ENCODE measurements at places on chromosomes 5 and 9.

GRCh38 chr9:87663556-87663955, 62.4 kb upstream of the CTSL start:
- DNase-seq: no peak

DNA sequence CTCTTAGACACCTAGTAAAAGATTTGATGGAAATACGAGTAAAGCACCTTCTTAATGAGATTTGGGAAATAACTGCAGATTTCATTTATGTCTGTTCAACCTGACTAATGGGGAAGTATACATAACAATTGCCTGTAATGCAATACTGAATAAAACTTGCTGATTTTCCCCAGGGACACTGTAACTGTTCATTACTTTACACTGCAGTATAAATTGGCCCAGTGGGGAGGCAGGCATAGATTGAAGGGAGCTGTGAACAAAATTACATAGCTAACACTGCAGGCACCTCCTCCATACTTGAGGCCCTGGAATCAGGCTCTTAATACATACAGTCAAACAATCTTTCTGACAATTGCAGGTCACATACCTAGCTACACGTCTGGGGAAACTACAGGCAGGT, 216.2 kb downstream of the PTPRD start:
- no peak for DNase-seq

- DNase-seq: no peak
These were observed 254.2 kb downstream of the SAXO1 start for GRCh38 chr9:18778846-18779245.

- DNase-seq: no peak
These were observed 153.0 kb upstream of the TUT7 start for GRCh38 chr9:86507212-86507630.

DNA sequence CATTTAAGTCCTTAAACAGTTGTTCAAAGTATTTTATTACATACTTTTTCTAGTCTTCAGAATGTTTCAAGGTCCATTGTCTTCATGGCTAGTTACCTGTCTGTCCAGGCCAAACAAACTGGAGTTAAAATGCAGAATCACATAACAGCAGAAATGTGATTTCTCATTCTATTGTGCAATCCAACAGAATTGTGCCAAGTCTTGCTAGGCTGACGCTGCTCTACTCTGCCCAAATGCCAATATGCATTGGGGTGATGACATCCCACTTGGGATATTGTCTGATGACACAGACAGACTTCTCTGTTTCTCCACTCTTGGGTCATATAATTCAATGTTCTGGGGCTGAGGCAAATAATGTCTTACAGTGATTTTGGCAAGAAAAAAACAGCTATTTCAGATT, 5.2 kb upstream of the SLC22A5 start:
- no peak for DNase-seq

DNA sequence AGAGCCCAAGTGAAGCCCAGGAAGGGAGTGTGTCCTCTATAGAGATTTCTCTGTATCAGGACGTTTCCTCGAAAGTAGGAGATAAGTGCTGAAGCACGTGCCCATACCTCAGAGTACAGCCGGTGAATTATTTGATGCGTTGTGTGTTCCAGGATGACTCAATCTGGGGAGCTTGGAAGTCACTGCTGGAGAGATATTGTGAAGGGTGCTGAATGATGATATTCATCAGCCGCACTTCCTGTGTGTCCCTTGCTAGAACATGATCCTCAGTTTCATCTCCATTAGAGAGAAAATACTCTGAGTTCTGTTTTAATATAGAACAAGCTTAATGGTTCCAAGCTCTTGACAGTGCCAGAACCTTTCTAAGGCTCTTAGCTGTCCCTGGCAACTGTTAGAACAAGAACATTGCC, 402.3 kb upstream of the ADAMTSL1 start:
- DNase-seq: no peak

- DNase-seq: no peak
These were observed 89.7 kb upstream of the IRX2 start for GRCh38 chr5:2841208-2841607.

GRCh38 chr5:148205044-148205806, 2.4 kb downstream of the SPINK6 start:
- no peak for DNase-seq

GRCh38 chr5:14025569-14026286, 81.2 kb upstream of the DNAH5 start:
- DNase-seq: no peak

DNA sequence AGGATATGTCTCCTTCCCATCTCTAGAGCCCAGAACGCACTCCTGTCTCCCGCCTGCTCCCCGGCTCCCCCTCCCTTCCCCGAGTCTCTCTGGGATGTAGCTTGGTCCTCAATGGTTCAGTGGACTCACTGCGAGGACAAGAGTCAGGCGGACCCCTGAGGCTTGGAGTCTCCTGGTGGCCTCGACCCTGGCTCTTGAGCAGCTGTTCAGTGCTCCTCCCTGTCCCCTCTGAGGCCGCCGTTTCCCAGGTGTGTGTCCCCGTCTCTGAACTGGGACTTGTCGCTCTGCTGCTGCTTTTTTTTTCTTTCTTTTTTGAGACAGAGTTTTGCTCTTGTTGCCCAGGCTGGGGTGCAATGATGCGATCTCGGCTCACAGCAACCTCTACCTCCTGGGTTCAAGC, 44.8 kb upstream of the IER5L start:
- DNase-seq: no peak

DNA sequence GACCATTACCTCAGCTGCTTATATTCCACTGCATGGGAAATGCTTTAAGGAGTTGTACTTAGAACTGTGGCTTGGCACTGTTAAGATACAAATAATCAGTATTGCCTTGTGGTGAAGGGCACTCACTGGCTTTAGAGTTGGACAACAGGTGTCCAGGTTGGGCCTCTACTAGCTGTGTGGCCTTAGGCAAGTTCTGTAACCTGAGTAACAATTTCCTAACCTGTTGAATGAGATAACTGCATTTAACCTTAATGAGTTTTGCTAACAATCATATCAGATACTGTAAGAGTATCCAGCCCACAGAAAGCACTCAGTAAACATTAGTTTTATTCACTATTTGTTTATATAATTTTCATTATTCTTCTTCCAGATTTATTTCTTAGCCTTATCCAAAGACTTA, 17.2 kb upstream of the HK3 start:
- DNase-seq: no peak

DNA sequence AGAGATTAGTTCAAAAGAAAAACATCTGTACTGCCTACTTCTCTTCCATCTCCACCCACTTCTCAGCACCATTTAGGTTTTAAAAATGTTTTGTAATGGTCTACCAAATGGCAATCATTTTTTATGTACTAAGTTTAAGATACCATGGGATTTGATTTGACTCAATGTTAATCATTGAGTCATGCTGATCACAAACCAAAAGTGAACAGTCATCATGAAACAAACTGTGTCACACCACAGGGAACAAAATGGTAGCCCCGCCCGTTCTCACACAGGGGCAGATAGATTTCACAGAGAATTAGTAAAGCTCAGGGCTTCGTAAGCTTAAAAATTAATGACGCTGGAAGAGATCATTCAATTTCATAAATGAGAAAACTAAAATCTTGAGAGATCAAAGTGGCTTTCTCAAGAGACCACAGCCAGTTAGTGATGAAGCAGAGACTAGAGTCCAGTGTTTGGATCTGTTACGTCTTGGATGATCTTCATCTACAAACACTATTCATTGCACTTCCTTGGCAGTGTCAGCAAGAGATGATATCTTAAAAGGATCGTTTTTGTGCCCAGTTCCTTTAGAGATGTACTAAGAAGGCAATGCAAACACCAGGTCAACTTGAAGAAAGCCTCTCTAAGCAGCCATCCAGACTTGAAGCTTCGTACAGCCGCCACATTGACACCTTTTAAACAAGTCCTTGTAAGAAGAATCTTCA, 33.9 kb upstream of the TRIO start:
- no peak for DNase-seq

DNA sequence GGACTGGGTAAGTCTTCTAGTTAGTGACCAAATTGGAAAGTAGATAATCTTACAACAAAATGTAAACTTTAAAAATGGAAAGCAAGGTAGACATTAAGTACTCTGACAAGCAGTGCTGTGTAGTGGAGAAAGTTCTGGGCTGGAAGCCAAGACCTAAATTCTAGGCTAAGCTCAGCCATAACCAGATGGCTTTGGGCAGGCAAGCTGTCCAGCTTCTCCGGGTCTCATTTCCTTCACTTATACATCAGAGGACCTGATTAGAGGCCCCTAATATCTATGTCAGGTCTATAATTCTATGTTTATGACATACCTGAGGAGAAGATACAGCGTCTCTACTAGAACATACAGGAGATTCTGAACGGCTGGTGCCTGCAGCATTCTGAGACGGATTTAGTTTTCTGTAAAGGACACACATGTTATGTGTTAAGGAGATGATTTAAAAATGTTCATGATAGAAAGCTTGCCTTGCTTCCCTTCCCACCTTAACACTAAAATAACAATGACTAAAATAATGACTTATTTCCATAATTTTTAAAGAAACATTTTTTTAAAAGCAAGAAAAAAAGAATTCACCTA, 61.2 kb downstream of the ELL2 start:
- DNase-seq: no peak

DNA sequence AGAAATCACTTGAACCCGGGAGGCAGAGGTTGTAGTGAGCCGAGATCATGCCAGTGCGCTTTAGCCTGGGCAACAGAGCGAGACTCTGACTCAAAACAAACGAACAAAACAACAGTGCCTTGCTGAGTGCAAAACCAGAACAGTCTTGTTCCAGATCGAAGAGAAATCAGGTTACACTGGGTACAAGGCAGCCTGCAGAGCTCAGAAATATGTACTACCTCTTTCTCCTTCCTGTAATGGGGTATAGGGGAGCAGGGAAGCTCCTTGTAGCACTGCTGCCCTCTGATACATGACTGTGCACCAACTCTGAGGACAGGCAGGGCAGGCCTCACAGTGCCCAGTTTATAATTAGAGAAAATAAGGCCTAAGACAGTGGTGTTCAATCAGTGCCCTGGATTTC, 24.7 kb downstream of the TBC1D2 start:
- DNase-seq: no peak

DNA sequence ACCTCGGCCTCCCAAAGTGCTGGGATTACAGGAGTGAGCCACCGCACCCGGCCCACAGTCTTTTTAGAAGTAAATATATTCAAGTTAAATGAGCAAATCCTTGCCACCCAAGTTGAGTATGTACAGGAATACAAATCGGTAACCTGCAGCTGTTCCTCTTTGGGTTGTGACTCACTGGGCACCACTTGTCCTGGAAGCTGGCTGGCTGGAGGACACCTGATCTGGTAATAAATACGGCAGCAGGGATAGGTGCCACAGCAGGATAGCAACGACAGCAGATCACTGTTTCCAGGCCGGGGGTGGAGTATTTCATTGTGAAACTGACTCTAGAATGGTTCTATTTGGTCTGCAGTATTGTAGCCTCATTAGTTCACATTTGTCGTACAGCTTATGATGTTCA, 35.7 kb upstream of the SLC36A2 start:
- DNase-seq: no peak

Measured in stimulated activated CD8-positive, alpha-beta memory T cell treated with anti-CD3 and anti-CD28 coated beads, Interleukin-7, amount 100 ng/mL, for 24 hours (primary cell).